IMR-90 (cell line): ENCODE measurements at places on chromosomes 6 and 20. TPM values are rescaled to one million over a fixed set of nuclear protein-coding genes. Genes with fewer than 3 reads are reported as not detected.

TTK gene
- polyA plus RNA-seq = 7.2 and 7.5 TPM in 2 replicates

TBXT gene
- polyA plus RNA-seq = not detected in 2 replicates

PARD6B gene
- 0.14 and 0.17 TPM in 2 replicates for polyA plus RNA-seq

ENPP3 gene
- polyA plus RNA-seq = 0.05 TPM in 1 of 2 replicates, not detected in the other

PCK1 gene
- not detected in 2 replicates for polyA plus RNA-seq

FAM210B gene
- polyA plus RNA-seq = 25.6 and 29.5 TPM in 2 replicates

MUCL3 gene
- not detected in 2 replicates for polyA plus RNA-seq

EYA2 gene
- 5.0 and 5.4 TPM in 2 replicates for polyA plus RNA-seq

FAM83B gene
- 0.02 TPM in 1 of 2 replicates, not detected in the other for polyA plus RNA-seq

ZSCAN23 gene
- polyA plus RNA-seq = 0.89 and 1.7 TPM in 2 replicates

DST gene
- polyA plus RNA-seq = 80.7 and 97.7 TPM in 2 replicates

RIMS1 gene
- polyA plus RNA-seq = 0.44 and 0.46 TPM in 2 replicates

MAPK13 gene
- polyA plus RNA-seq = 2.8 and 2.9 TPM in 2 replicates

DEFB124 gene
- polyA plus RNA-seq = not detected in 2 replicates

MATN4 gene
- polyA plus RNA-seq = 0.12 and 0.13 TPM in 2 replicates

TEAD3 gene
- 25.0 and 28.0 TPM in 2 replicates for polyA plus RNA-seq

LY86 gene
- polyA plus RNA-seq = not detected in 2 replicates

TMEM244 gene
- 0.21 TPM in 1 of 2 replicates, not detected in the other for polyA plus RNA-seq

HAO1 gene
- not detected in 2 replicates for polyA plus RNA-seq

PPIL6 gene
- 0.07 and 0.15 TPM in 2 replicates for polyA plus RNA-seq

NKAPL gene
- 0.49 and 0.51 TPM in 2 replicates for polyA plus RNA-seq

RAB23 gene
- 7.8 and 10.8 TPM in 2 replicates for polyA plus RNA-seq

TNF gene
- not detected in 2 replicates for polyA plus RNA-seq

LRFN2 gene
- not detected in 2 replicates for polyA plus RNA-seq

SLC22A7 gene
- polyA plus RNA-seq = not detected in 2 replicates

CRISP2 gene
- not detected in 2 replicates for polyA plus RNA-seq

PRSS16 gene
- polyA plus RNA-seq = 0.14 and 0.39 TPM in 2 replicates

RBPJL gene
- polyA plus RNA-seq = not detected in 2 replicates

GMPR gene
- 7.0 and 8.6 TPM in 2 replicates for polyA plus RNA-seq

ZFP57 gene
- polyA plus RNA-seq = not detected in 2 replicates

PRICKLE4 gene
- polyA plus RNA-seq = 0.72 and 0.99 TPM in 2 replicates

LY6G6C gene
- not detected in 2 replicates for polyA plus RNA-seq
